ENCODE measurements at places on chromosomes 13 and 19.

DNA sequence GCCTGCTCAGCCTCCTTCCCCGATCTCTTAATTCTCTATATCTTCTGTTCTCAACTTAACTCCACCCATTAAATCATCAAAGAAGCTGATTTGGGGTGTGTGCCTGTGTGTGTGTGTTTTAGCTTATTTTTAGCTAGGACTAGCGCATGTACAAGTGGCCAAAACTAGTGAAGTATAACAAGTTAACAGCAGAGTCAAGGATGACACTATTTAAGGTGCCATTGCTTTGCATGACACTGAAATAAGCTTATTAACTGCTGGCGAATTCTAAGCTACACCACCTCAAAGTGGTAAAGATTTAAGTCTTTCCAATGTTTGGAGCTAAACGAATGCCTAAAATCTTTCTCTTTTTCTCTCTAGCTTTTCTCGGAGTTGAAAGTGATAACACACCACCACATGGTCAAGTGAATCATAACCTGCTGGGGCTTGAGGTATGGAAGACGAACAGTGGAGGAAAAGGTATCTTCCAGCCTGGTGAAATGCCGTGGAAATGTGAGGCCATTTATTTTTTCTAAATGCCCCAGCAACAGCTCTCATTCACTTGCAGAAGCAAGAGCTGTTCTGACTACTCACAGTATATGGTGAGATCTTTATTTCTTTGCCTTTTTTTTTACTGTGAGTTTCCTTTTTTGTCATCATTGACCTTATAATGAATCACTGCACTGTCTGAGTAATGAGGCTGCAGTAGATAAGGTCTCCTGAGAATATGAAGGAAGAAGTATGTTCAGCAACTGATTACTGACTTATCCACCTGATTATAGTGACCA, 570.3 kb downstream of the PCDH9 start:
- peak; percentile 43 for DNase-seq

GRCh38 chr19:40154121-40154680, 37.0 kb upstream of the MAP3K10 start:
- DNase-seq: no peak

- no peak for DNase-seq
These were observed 31.3 kb downstream of the UBL3 start for GRCh38 chr13:29819143-29819542.

- DNase-seq: no peak
These were observed 14.7 kb upstream of the FBXO27 start for GRCh38 chr19:39047073-39047472.

DNA sequence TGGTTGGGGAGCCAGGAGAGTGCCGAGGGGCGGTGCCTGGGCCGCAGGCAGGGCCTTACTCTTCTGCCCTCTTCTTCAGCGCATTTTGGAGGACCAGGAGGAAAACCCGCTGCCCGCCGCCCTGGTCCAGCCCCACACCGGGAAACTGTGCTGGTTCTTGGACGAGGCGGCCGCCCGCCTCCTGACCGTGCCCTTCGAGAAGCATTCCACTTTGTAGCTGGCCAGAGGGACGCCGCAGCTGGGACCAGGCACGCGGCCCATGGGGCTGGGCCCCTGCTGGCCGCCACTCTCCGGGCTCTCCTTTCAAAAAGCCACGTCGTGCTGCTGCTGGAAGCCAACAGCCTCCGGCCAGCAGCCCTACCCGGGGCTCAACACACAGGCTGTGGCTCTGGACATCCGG, 9.4 kb downstream of the PGLS start:
- DNase-seq: no peak

- DNase-seq: no peak
These were observed 5.7 kb upstream of the OR7G3 start for GRCh38 chr19:9132422-9132821.

DNA sequence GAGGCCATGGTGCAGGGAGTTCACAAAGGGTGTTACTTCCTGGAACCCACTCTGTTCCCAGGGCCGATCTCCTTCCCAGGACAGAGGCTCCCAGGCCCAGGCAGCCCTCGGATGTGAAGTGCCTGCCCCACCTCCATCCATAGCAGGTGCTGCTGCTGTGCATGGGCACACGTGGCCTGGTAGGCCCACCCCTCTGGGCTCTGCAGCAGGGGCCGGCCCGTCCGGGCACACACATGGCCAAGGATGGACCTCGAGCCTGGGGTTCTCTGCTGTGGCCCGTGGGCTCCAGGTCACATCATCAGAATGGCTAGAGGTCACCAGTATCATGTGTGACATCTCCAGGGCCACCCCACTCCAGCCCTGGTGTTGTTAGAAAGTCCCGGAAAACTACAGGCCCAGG, 71.8 kb downstream of the GADD45B start:
- no peak for DNase-seq

DNA sequence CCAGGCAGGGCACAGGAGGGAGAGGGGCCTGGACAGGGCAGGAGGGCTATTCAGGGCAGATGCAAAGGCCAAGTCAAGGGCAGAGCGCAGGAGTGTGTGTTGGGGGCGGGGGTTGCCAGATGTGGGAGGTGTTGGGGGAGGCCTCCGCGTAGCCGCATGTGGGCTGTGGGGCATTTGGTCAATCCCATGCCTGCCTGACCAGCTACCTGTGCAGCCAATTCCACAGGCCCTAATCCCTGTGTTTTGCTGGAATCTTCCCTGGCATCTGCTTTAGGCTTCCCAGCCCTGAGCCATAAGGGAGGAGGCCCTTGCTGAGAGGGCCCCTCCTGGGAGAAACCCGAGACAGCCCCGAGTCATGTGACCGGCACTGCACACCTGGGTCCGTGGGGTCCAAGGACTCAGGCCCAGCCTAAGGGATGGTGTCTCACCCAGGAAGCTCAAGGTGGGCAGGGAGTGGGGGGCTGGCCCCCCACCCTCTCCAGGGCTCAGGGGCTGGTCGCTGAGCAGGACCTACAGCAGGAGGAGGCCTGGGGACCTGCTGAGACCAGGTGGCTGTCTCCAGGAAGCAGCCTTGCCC, 20.3 kb downstream of the RFX1 start:
- no peak for DNase-seq

- no peak for DNase-seq
These were observed 19.6 kb downstream of the AP2A1 start for GRCh38 chr19:49786376-49786820.

- no peak for DNase-seq
These were observed 7.1 kb downstream of the POLR1G start for GRCh38 chr19:45413497-45413896.

GRCh38 chr13:20968745-20969144, 66.2 kb upstream of the XPO4 start:
- no peak for DNase-seq

DNA sequence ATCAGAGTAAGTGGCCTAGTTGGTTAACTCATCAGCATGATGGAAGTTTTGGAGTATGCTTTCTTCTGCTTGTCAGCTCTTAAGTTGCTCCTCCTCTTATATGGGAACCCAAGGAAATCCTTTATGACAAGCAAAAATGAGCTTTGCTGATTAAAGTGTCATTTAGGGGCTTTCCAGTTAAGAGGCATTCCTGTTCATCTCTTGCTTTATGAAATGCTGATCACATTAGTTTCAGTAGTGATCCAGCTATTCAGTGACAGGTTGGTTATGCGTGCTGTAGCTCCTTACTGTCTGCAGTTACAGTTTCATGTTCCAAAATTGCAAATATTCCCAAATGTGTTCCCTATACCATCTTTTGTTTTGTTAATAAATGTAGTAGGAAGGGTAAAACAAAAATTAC, 146.6 kb downstream of the CDK8 start:
- DNase-seq: no peak

DNA sequence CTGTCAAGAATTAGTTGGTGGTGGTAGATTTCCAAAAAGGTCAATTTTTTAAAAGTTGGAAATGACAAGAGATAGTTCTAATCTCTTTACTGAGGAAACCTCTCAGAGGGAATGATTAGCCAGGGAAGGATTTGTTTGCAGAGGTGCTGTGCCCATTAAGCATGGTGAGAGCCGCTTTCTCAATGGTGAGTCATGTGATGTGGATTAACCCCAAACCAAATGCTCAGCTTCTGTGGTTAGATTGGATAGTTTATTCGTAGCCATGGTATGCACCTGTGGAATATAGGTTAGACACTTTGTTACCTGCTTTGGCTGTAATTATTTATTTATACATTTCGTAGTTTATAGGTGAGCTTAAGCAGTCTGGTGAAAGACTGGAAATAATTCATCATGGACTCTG, 7.1 kb downstream of the HNRNPM start:
- DNase-seq: no peak

DNA sequence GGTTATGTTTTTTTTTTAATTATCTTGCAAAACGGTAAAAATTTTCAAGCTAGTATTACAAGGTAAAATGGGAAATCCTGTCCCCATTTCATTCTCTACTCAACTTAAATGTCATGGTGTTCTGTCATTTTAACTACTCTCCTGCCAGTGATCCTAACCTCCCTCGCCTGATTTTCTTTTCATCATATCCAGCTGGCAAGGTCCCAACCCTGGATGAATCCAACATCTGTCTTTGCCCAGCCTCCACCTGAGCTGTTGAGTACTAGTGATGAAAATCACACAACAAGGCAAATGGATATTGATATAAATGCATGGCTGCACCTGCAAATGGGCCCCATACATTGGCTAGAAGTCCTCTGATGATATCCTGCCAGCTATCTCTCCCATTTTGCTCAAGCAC, 6.9 kb upstream of the CDK8 start:
- DNase-seq: no peak

- no peak for DNase-seq
These were observed 3.3 kb downstream of the OR10H1 start for GRCh38 chr19:15812060-15812722.

GRCh38 chr13:86193281-86193680, 394.1 kb upstream of the SLITRK6 start:
- no peak for DNase-seq

DNA sequence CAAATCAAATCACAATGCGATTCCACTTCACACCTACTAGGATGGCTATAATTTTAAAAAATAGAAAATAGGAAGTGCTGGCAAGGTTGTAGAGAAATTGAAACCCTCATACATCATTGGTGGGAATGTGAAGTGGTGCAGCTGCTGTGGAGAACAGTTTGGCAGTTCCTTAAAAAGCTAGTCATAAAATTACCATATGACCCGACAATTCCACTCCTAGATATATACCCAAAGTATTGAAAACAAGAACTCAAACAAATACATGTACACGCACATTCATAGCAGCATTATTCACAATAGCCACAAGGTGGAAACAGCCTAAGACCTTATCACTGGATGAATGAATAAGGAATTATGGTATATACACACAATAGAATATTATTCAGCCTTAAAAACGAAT, 12.0 kb downstream of the HMGB1 start:
- no peak for DNase-seq

- DNase-seq: no peak
These were observed 79.3 kb downstream of the GPC6 start for GRCh38 chr13:93305886-93306285.

DNA sequence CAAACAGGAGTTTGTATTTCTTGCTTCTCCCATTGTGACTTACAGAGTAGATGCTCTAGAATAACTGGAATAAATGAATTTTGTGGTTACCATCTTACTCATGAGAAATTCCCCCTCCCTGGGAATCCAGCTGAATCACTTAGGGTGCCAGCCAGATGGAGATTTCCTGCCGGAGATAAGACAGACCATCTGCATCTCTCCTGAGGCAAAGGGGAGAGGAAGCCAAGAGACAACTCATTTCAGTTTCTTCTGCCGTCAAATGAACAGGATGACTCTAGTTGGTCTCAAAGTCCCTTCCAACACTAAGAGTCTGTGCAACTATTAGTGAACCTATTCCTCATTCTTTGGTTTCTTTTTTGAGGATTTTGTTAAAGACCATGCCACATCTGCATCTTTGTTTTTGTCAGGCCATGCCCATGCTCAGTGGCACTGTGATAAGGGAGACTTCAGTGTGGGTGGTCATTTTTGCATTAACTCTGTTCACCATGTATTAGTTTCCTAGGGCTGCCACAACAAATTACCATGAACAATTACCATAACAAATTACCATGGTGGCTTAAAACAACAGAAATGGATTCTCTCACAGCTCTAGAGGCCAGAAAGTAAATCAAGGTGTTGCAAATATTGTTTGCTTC, 112.8 kb downstream of the NDFIP2 start:
- no peak for DNase-seq

GRCh38 chr19:45641274-45642105, 2.3 kb upstream of the EML2 start:
- DNase-seq: peak; percentile 18

GRCh38 chr13:33411312-33411711, 125.8 kb upstream of the STARD13 start:
- no peak for DNase-seq

GRCh38 chr13:32211813-32212212, 103.3 kb downstream of the ZAR1L start:
- no peak for DNase-seq

GRCh38 chr13:65292488-65292901, 1937.6 kb downstream of the PCDH9 start:
- DNase-seq: peak; percentile 86

DNA sequence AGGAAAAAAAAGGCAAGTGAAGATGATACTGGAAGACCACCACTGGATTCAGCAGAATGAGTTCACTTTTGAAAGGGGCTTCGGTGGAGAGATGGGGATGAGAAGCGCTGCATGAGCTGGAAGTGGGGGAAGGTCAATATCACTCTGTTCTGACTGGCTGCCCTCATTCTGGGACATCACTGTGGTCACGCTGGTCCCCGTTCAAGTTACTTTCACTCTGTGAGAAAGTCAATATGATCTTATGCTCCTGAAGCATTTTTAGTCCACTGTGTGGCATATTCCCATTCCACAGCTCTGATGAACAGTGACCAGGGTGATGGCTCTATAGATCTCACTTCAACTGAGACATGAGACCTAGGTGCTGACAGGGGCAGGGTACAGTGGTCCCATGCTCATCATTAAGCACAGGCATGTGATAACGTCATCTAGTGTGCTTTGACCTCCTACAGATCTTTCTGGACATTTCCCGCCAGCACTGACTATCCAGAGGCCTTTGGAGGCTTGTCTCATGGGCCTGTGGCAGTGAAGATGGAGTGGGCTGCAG, 40.2 kb upstream of the GPR183 start:
- no peak for DNase-seq

- DNase-seq: no peak
These were observed 32.6 kb upstream of the TCF3 start for GRCh38 chr19:1685046-1685445.

- no peak for DNase-seq
These were observed 913.5 kb upstream of the ATXN8OS start for GRCh38 chr13:69194130-69194529.

GRCh38 chr19:4310247-4311121, 6.1 kb downstream of the FSD1 start:
- DNase-seq: no peak

DNA sequence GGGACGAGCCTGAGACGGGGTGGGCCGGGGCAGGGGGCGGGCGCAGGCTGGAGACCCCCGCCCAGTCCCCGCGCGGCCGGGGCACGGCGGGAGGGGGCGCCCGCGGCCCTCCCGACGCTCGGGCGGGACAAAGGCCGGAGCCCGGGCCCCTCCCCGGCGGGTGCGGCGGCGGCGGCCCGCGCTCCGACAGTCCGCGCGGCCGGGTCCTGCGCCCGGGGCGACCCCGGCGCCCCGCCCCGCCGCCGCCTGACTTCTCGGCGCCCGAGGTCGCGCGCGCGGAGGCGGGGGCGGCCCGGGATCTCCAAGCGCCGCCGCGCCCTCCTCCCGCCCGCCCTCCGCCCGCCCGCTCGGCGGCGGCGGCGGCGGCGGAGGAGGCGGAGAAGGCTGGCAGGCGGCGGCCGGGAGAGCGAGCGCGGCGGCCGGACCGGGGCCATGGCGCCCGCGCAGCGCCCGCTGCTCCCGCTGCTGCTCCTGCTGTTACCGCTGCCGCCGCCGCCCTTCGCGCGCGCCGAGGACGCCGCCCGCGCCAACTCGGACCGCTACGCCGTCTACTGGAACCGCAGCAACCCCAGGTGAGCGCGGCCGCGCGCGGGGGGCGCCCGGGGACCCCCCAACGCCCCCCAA, at the start of gene EFNA2:
Gene EFNA2 (plus strand): TSS at position 137 of the 624 bp plus-strand sequence. CDS start 296 bp downstream, at position 433.
- DNase-seq: no peak

- no peak for DNase-seq
These were observed 40.5 kb downstream of the GATAD2A start for GRCh38 chr19:19445911-19446361.

Data from amniotic stem cell (primary cell).